ENCODE measurements at places on chromosomes 7 and 10. TPM values are rescaled to one million over a fixed set of nuclear protein-coding genes. Genes with fewer than 3 reads are reported as not detected.

GRB10 gene
- polyA plus RNA-seq, result 13.4 TPM

AUTS2 gene
- 80.7 TPM for polyA plus RNA-seq

TIAL1 gene
- 95.3 TPM for polyA plus RNA-seq

NME8 gene
- polyA plus RNA-seq, result not detected

ERVW-1 gene
- polyA plus RNA-seq, result 1.4 TPM

PON1 gene
- polyA plus RNA-seq, result 0.47 TPM

CUEDC2 gene
- polyA plus RNA-seq, result 48.0 TPM

UCN3 gene
- not detected for polyA plus RNA-seq

TUBAL3 gene
- polyA plus RNA-seq, result 0.20 TPM

FAM25G gene
- not detected for polyA plus RNA-seq

OR2A5 gene
- polyA plus RNA-seq, result not detected

GJD4 gene
- polyA plus RNA-seq, result 4.2 TPM

CADPS2 gene
- 3.9 TPM for polyA plus RNA-seq

DNAJC2 gene
- polyA plus RNA-seq, result 31.9 TPM

PTPRN2 gene
- 1.7 TPM for polyA plus RNA-seq

CALML3 gene
- 0.09 TPM for polyA plus RNA-seq

CDC14C gene
- polyA plus RNA-seq, result not detected

BAIAP2L1 gene
- polyA plus RNA-seq, result 6.8 TPM

ABCB4 gene
- 0.40 TPM for polyA plus RNA-seq

AOC1 gene
- not detected for polyA plus RNA-seq
